Epithelial cell of proximal tubule (primary cell): ENCODE measurements at places on chromosomes 2 and 18.

DNA sequence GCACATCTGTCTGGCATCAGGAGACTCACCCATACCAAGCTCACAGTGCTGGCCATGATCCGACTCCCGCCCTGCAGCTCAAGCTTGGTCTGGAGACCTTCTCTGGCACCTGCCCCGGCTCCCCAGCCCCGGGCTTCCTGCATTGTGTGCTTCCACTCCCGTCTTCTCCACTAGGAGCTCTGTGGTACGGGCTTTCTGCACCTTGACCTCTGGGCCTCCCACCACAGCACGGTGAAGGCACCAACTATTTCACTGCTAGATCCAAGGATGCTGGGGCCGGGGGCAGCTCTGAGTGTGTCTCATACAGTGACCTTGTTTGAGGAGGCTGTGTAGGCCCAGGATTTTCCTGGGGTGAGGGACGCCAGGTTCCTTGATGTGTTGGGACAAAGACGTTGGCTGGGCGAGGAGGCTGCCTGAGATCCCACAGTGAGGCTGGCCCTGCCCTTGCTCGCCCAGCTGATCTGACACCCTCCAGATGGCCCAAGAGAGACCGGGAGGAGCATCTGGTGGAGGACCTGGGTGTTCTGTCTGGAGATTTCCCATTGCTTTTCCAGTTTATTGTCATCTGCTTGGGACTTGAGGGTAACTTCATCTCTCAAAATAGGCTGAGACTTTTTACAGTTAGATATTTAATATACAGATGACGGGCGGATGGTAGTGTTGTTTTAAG lies 64.0 kb downstream of the HPCAL1 start:
- DNase-seq = no peak

DNA sequence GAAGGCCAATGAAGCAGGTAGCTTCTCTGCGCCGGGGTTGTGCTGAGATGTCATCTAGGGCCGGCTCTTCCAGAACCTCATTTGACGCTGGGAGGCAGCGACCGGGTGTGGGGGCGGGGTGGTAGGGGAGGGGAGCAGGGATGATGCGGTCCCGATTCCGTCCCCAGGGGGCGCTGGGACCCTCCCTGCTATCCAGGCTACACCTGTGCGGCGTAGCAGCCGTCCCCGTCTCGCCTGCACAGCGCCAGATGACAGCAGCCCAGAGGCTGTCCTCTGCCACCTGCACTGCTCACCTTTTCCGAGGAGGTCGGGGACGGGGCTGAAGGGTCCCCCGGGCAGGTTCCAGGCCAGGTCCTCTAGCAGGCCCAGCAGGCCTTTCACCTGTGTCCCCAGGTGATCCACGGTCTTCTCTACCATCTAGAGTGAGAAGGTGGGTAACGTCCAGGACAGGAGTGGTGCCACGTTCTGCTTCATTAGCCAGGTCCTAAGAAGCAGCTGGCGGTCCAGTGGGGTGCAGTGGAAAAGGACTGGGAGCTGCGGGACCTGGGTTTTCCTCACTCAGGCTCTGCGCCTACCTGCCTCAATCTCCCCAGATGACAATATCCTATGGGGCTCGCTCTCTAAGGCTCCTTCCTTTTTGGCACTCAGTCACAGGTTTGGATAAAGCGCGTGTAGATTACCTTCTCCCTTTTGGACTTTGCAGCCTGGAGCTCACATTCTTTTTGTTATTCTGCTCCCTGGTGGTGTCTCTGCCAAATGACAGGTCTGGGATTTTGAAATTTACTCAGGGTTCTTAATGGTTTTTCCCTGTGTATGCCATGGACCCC lies 56.0 kb upstream of the RAB6C start:
- DNase-seq = no peak

GRCh38 chr2:176085120-176085788 lies 1.5 kb upstream of the EVX2 start:
- DNase-seq = no peak

- DNase-seq = no peak
Observed at GRCh38 chr2:236631281-236631855, 61.7 kb downstream of the ACKR3 start.

DNA sequence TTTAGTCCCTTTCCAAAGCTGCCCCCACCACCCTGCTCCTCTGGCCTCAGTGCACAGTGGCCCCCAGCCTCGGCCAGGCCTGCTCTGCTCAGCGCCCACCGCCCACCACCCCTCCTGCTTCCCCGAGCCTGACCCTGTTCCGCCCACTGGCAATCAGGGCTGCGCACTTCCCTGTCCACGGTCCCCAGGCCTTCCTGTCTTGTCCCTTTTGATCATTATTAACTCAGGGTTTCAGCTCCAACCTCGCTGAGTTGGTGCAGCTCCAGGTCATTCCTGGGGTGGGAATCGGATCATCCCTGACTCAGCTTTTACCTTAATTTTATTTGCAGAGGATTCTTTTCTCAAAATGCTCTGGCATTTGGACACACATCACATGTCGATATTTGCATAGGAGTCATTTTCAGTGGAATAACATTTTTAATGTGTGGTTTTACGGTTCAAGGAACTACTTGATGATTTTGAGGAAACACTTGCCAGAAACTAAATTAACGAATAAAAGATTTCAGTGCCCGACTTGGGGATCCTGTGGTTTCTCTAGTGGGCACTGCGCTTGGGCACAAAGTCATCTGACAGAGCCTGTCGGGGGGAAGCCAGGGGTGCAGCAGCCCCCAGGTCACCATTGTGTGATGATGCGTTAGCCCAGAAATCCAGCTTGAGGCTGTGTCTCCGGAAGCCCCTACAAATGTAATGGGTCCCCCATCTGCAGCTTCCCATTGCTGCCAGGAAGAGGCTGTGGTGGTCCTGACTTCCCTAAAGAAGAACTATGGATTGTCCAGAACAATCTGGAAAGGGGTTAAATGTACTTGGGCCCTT lies 1.0 kb upstream of the ESPNL start:
- no peak for DNase-seq

DNA sequence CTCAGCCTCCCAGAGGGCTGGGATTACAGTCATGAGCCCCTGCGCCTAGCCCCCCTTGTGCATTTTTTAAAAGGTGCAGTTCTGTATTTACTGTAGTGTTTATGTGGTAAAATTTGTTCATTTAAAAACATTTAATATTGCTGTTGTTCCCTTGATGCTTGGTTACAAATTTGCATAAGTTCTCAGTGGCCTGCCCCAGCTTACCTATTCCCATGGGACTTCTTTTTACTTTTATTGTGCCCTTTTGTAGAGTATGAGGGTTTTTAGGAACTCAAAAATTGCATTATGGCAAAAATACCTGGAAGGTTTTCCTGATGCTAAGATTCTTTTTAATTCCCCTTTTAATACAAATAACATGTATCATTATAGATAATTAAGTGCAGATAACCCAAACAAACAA lies 63.0 kb downstream of the DGKD start:
- no peak for DNase-seq

DNA sequence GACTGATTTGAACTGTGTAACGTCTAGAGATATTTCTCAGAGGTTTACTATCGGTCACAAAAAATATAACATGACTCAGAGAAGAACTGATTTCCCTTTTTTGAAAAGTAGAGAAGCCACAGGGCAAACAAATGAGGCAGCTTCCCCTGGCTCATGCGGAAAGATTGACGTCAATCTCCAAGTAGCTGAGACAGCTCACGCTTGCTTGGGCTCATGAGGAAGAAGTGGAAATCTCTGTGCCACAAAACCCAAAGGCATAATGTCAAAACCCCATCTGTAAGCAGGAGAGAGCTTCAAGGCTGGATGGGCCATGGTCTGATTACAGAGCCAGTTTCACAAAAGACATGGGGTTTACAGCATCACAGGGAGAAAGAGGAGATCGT lies 188.1 kb downstream of the ARL4C start:
- no peak for DNase-seq

GRCh38 chr2:105399207-105399861 lies 483 bp upstream of the FHL2 start:
- DNase-seq = no peak

GRCh38 chr2:198296665-198297308 lies 492.4 kb downstream of the PLCL1 start:
- DNase-seq = no peak

GRCh38 chr2:105712166-105712915 lies 32.4 kb upstream of the NCK2 start:
- no peak for DNase-seq

DNA sequence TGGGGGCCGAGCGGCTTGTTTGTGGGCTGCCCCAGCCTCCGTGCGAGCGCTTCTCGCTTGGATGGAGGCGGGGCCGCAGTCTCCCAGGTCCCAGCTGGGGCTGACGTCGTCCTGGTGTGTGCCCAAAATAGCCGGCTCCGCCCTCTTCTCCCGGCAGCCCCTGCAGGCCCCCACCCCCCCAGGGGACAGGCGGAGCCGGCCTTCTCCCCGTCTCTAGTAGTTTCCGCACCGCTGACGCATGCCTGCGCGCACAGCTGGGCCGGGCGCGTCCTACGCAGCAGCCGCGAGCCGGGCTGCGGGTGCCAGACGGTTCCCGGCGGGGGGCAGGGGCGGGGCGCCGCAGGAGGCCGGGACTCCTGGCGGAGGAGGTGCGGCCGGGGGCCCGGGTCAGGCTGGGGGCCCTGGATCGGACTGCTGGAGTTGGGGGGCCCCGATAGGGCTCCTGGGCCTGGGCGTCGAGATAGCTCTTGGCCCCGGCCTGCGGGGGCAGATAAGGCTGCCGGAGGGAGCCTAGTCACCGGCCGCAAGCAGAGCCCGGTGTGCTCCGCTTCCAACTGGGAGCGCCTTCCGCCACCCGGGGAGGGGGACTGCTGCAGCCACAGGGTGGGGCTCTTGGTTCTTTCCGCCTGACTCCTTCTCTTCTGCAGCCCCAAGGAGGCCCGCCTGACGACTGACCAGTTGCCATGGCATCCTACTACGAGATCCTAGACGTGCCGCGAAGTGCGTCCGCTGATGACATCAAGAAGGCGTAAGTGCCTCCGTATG lies at the start of gene DNAJB2:
Gene DNAJB2 (plus strand): TSS at position 216 of the 765 bp plus-strand sequence. CDS start 468 bp downstream, at position 684.
- peak; percentile 83 for DNase-seq

GRCh38 chr18:12038639-12039539 lies 54.8 kb upstream of the ANKRD62 start:
- no peak for DNase-seq

DNA sequence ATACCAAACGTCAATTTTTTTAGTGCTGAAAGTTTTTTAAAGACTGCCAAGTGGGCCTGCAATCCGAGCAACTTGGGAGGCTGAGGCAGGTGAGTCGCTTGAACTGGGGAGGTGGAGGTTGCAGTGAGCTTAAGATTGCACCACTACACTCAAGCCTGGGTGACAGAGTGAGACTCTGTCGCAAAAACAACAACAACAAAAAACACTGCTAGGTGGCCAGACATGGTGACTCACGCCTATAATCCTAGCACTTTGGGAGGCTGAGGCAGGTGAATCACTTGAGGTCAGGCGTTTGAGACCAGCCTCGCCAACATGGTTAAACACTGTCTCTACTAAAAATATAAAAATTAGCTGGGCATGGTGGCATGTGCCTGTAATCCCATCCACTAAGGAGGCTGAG lies 202.8 kb upstream of the COPS8 start:
- peak; percentile 22 for DNase-seq

GRCh38 chr2:100606332-100606725 lies 43.5 kb downstream of the PDCL3 start:
- no peak for DNase-seq

GRCh38 chr18:63970809-63971205 lies 926 bp downstream of the SERPINB8 start:
- DNase-seq = no peak

GRCh38 chr18:8825729-8826375 lies 120.5 kb downstream of the MTCL1 start:
- DNase-seq = no peak

DNA sequence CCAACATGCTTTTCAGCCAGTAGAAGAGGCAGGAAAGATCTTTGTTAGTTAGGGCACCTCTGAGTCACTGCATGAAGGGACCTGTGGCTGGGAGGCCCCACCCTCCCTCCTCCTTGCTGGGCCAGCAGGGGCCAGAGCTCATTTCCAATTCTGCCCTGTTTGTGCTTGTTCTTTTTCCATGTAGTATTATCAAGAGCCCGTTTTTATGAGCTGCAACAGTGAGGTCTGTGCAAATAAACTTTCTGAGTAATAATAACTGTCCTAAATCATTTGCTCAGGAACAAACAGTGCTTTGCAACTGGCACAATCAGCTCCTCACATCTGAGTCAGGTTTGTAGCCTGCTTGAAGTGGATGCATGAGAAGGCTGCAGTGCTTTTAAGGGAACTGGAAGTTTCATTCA lies 128.0 kb downstream of the ARL4C start:
- peak; percentile 36 for DNase-seq

- no peak for DNase-seq
Observed at GRCh38 chr2:40409734-40410133, 42.2 kb downstream of the SLC8A1 start.

- DNase-seq = no peak
Observed at GRCh38 chr2:47620770-47621437, 162.0 kb upstream of the MSH6 start.

DNA sequence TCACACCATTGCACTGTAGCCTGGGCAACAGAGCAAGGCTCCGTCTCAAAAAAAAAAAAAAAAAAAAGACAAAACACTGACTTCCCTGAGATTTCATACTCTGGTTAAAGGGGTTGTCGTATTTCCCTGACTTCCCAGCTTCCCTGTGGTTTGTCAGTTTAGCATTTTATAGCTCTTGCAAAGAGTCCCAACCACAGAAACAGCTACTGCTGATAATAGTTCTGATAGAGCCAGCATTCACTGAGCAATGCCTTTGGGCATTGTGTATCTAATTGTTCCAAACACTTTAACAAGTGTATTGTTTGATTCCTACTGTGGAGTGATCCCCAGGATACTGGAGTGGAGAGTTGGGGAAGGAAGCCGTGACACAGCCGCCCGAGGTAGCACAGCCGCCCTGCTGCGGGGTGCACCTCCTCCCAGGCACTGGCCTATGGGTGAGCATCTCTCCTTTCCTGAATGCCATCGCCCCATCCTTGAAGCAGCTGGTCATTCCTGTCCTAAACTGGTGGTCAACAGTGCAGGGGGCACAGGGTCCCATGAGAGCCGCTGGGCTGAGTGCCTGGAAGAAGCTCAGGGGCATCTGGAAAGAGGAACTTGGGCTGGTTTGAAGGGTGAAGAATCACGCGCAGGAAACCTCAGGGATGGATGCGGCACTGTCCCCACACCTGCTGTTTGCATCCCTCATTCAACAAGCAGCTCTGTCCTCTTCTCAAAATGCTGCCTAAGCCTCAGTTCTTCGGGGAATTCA lies 81.0 kb upstream of the TMEM18 start:
- DNase-seq = no peak

- DNase-seq = no peak
Observed at GRCh38 chr2:158723921-158724802, 71.0 kb upstream of the DAPL1 start.

- DNase-seq = no peak
Observed at GRCh38 chr2:236904389-236905263, 181.1 kb upstream of the COPS8 start.

DNA sequence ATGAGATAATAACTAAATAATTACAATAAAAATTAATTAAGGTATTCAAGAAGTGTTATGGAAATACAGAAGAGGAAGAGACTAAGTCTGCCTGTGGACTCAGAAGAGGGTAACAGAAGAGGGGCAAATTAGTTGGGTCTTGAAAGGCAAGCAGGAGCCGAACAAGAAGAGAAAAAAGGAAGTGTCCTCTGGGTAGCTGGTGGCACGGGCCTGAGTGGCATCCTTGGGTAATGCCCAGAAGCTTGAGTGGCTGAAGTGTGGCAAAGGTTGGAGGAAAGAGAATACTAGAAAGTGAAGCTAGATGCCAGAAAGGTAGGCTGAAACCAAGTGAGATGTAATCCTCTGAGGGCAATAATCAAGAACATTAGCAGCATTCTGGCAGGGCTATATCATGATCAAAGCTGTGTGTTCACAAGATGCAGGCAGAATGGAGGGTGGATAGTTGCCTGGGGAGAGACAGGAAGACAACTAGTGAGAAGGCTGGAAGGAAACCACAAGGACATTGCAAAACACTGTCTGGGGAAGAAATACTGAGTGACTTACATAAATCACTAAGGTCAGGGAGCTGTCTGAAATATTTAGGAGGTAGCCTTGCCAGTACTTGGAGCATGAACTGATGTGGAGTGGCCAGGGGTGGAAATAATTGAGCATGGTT lies 16.2 kb downstream of the DOCK10 start:
- DNase-seq = no peak
